ENCODE measurements at places on chromosomes 7 and 10.

DNA sequence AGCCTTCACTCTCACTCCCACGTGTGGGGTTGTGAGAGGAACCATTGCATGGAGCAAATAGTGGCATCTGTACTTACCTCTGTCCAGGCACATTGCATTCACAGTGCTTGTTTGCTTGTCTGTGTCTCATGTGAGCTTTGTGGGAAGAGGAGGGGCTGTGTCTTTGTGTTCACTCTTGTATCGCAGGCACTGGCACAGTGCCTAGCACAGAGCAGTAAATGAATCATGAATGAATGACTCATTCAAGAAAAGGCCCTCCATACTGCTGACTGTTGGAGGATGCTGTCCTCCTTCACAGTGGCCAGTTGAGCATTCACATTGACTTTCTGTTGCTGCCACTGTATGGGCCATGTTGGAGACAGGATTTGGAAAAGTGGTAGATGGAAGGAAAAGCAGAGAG, 125.3 kb downstream of the SORCS3 start:
- DNase-seq = no peak

DNA sequence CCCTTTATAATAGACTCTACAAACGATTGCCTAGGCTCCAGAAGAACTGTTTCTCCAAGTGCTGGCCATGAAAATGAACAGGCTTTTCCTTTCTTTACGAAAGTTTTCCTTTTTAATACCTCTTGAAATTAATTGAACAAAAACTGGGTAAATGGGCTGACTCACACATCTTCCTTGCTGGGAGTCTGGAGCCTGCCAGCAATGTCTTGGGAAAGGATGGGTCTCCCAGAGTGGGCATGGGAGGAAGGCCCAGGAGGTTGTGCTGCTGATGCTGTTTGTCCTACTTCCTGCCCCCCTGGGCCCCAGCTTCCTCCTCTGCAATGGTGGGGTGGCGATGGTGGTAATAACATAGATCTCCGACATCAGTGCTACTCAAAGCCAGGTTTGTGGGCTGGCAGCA, 174.1 kb downstream of the RPS24 start:
- no peak for DNase-seq

- DNase-seq = no peak
Measured at GRCh38 chr7:29547421-29547820, 16.2 kb upstream of the PRR15 start.

DNA sequence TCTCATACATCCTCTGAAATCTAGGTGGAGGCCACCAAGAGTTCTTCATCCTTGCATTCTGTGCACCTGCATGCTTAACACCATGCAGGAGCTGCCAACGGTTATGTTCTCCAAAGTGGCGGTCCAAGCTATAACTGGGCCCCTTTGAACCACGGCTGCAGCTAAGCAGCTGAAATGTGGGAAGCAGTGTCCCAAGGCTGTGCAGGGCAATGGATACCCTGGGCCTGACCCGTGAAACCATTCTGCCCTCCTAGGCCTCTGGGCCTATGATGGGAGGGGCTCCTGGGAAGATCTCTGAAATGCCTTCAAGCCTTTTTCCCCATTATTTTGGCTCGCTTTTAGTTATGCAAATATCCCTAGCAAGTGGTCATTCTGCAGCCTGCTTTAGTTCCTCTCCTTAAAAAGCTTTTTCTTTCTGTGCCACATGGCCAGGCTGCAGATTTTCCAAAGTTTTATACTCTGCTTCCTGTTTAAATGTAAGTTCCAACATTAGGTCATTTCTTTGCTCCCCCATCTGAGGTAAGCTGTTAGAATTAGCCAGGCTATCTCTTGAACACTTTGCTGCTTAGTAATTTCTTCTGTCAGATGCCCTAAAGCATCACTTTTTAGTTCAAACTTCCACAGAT, 7.7 kb upstream of the GTPBP4 start:
- DNase-seq = no peak

- DNase-seq = no peak
Measured at GRCh38 chr10:124143721-124144120, 50.3 kb upstream of the CHST15 start.

DNA sequence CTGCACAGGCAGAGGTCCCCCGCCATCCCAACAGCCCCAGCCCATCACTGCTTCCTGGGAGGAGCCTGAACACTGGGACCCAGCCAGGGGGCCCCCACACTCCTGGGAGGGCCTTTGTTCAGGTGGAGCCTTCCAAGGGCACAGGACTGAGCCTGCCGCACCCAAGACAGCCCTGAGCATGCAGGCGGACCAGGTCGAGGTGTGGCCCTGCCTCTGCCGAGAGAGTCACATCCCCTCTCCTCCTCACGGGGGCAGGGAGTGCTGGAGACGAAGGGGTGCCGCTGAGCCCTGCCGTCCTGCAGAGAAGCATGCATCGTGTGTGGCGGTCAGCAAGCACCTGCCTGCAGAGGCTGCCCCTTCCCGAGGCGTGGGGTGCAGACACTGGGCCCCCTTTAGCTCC, 7.3 kb upstream of the MAFK start:
- DNase-seq = no peak

GRCh38 chr10:25425776-25426175, 251.0 kb downstream of the GPR158 start:
- no peak for DNase-seq

- DNase-seq = no peak
Measured at GRCh38 chr10:49001402-49001801, 61.8 kb upstream of the LRRC18 start.

DNA sequence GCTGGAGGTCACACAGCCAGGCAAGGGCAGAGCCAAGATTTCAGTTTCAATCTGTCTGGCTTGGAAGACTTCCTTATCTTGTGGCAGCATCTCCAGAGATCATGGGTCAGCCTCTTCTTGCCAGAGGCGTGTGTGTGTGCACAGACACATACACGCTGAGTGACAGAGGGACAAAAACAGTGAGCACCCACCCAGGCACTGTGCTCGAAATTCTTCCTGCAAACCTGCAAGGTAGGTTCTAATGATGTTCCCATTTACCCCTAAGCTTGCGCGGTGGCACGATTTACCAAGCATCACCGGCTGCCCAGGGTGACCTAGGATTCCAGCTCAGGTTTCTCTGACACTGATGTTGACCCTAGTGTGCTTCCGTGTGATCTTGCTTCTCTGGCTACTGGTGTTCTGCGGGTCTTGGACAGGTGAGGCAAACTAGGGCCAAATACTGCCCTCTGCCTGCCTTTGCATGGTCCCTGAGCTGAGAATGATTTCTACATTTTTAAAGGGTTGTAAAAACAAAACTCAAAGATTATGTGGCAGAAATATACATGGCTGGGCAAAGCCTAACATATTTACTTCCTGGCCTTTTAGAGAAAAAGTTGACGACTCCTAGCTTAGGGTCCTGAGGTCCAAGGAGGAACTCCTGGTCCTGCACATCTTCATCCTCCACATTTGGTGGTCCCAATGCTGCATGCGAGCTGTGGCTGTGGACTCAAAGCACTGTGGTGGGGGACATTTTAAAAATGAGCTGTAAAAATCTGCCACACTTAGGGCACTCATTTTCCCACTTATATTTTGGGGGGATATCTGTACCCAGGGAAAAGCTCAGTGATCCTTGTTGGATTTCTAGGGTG, 268.5 kb downstream of the RPS24 start:
- no peak for DNase-seq
